Activated CD4-positive, alpha-beta T cell treated with anti-CD3 and anti-CD28 coated beads, Interleukin-2, amount 50 U/mL, for 24 hours (primary cell): ENCODE measurements at places on chromosomes 2 and 18.

DNA sequence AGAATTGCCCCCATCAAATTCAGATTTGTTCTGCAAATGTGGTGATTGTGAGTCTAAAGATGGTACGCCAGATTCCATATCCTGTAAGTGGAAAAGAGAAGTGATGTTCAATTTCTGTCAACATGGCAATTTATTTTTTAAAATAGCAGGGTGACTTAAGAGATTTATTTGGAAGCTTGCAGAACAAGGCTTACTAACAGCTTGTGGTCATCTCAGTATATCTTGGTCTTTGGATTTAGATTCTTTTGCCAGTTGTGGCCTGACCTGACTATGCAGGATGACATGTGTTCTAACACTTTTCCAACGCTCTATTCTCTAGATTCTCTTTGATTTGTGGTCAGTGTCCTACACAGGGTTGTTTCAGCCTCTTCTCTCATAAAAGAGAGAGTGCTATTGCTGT, 74.4 kb downstream of the MAP3K20 start:
- no peak for DNase-seq

DNA sequence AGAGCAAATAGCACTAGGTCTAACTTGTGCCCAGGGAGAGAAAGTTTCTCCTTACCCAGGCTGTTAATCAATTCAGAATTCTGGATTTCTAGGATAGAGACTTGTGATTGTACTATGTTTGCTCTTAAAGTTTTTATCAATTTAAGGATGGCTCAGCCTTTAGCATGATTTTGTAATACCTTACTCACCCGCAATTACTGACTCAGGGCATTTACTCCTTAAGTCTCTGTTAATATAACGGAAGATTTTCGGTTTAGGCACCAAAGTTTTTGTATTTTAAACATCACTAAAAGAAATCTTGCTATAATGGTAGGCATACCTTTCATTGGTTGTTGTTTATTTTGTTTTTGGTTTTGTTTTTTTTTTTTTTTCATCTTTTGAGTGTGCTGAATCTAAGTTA, 358.2 kb downstream of the RBM43 start:
- no peak for DNase-seq

DNA sequence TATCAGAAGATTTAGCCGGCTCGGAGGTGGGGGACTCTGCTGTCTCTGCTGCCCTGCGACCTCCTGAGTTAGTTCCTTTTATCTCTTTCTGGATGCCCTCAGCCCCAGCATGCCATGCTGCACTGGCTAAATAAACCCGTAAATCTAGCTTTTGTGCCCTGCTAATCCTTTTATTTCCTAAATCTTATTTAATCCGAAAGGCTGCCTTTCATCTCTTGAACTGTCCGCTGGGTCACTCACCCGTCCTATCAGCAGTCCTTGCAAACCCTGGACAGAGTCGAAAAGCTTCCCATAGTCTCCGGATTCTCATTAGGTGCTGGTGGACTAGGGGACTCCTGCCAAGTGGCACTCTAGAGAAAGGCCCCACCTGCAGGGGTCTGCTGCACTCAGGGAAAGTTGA, 122.0 kb upstream of the APCDD1 start:
- no peak for DNase-seq

GRCh38 chr18:77262643-77263465, 13.2 kb downstream of the GALR1 start:
- no peak for DNase-seq

- DNase-seq, result no peak
Observed at GRCh38 chr2:145961846-145962245, 1441.9 kb upstream of the ZEB2 start.

- DNase-seq, result no peak
Observed at GRCh38 chr2:11656671-11657101, 13.3 kb downstream of the NTSR2 start.
